Lower lobe of right lung (tissue), 2 donors: ENCODE measurements at places on chromosomes 4 and X. TPM values are rescaled to one million over a fixed set of nuclear protein-coding genes. Genes with fewer than 3 reads are reported as not detected.
A peak's percentile ranks its signal among the peaks of the same experiment; 100 is the strongest.

GRCh38 chr4:136935871-136936270 lies 596.4 kb downstream of the PCDH18 start:
- no peaks in the 10 kb centered on the region for H3K27me3 ChIP-seq
- no peak overlapping the region for H3K4me3 ChIP-seq
- no peaks in the 10 kb centered on the region for H3K4me1 ChIP-seq

Gene TLR7
- 7.8 TPM for total RNA-seq

- H3K27me3 ChIP-seq = no peaks in the 10 kb centered on the region
- H3K27ac ChIP-seq = no peak overlapping the region
- no peaks in the 10 kb centered on the region for H3K36me3 ChIP-seq
- no peak overlapping the region for H3K4me3 ChIP-seq
Measured at GRCh38 chr4:146927695-146928094, 18.0 kb downstream of the TTC29 start.

Gene UCHL1
- 8.4 TPM for total RNA-seq

Gene SLC4A4
- total RNA-seq = 18.8 TPM

GRCh38 chr4:8267077-8267476 lies 2.5 kb upstream of the HTRA3 start:
- peaks cover 32% of the 10 kb centered on the region for H3K4me1 ChIP-seq
- peak overlapping the region; percentile 18 for H3K27ac ChIP-seq
- H3K4me3 ChIP-seq = no peak overlapping the region
- no peaks in the 10 kb centered on the region for H3K36me3 ChIP-seq
- DNase-seq = peak; percentile 85

- no peaks in the 10 kb centered on the region for H3K4me1 ChIP-seq
- no peaks in the 10 kb centered on the region for H3K36me3 ChIP-seq
Measured at GRCh38 chr4:183348706-183349659, 26.8 kb upstream of the CLDN24 start.

DNA sequence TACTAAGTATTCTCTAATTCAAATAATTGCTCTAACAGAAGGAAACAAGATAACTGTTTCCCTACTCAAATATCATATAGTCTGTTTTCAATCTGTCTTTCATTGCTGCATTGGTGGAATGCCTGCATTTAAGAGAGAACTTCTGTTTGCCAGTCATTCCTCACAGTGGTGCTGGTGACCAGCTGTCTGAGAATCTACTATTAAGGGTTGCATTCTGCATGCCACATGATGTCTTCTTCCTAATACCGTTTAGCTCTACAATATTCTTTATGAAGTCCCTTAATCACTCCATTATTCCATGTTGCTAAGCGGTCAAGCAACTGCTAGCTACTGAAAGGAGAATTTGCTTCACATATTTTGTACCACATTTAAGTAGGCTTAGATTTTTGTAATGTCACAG lies 167.1 kb upstream of the CENPE start:
- no peak overlapping the region for H3K27ac ChIP-seq
- H3K36me3 ChIP-seq = no peaks in the 10 kb centered on the region
- H3K4me3 ChIP-seq = no peak overlapping the region
- H3K4me1 ChIP-seq = no peaks in the 10 kb centered on the region
- no peaks in the 10 kb centered on the region for H3K27me3 ChIP-seq
- DNase-seq = no peak

DNA sequence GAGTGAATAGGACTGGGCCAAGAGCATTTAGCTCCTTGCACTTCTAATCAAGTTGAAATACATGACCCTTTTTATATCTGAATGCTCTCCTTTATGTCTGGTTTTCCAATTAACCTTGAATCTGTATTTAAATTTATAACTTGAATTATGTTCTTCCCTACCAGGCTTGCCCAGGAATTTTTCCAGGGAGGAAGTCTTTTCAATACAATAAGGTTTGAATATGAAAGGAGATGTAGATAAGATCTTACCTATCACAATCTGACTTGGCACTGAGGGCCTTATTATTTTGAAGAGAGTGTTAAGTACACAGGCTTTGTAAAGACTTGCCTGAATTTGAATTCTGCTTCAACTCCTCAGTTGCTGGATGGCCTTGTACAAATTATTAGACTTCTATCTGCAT lies 555.7 kb downstream of the PCDH7 start:
- no peaks in the 10 kb centered on the region for H3K36me3 ChIP-seq
- no peak overlapping the region for H3K27ac ChIP-seq
- no peak overlapping the region for H3K4me3 ChIP-seq
- no peak for DNase-seq
- no peaks in the 10 kb centered on the region for H3K4me1 ChIP-seq

Gene DUX4
- not detected for total RNA-seq
